ENCODE measurements at places on chromosomes 16 and 17. TPM values are rescaled to one million over a fixed set of nuclear protein-coding genes. Genes with fewer than 3 reads are reported as not detected.

- DNase-seq = no peak
These were observed 28.9 kb upstream of the ETV4 start for GRCh38 chr17:43574896-43575525.

The DPEP3 gene
- polyA plus RNA-seq = 3.1 TPM

DNA sequence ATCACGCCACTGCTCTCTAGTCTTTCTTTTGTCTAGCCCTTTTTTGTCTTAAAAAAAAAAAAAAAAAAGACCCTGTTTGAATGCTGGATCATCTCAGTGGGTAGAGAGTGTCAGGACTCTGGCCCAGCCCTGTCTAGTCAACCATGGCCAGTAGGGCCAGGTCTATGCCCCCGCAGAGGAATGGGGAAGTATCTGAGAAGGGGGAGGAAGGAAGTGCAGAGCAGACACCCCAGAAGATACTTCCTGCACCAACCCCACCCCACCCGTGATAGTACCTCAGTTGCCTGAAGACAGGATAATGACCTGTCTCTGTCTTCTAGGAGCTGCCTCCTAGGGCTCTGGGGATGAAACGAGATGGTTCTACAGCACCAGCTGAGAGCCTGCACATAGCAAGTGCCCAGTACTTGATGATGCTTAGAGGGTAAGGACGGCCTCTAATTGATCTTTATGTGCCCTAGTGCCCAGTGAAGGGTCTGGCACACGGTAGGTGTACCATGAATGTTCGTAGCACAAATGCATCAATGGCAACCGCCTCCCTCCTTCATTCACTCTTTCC is 55.4 kb downstream of the ABAT start:
- DNase-seq = peak; percentile 67

The MAP3K14 gene
- 58.6 TPM for polyA plus RNA-seq

- DNase-seq = no peak
These were observed 5.3 kb upstream of the HS3ST6 start for GRCh38 chr16:1923299-1924034.

The TSEN54 gene
- polyA plus RNA-seq = 45.9 TPM

GRCh38 chr16:58459344-58460218 is 40.4 kb upstream of the NDRG4 start:
- DNase-seq = no peak

DNA sequence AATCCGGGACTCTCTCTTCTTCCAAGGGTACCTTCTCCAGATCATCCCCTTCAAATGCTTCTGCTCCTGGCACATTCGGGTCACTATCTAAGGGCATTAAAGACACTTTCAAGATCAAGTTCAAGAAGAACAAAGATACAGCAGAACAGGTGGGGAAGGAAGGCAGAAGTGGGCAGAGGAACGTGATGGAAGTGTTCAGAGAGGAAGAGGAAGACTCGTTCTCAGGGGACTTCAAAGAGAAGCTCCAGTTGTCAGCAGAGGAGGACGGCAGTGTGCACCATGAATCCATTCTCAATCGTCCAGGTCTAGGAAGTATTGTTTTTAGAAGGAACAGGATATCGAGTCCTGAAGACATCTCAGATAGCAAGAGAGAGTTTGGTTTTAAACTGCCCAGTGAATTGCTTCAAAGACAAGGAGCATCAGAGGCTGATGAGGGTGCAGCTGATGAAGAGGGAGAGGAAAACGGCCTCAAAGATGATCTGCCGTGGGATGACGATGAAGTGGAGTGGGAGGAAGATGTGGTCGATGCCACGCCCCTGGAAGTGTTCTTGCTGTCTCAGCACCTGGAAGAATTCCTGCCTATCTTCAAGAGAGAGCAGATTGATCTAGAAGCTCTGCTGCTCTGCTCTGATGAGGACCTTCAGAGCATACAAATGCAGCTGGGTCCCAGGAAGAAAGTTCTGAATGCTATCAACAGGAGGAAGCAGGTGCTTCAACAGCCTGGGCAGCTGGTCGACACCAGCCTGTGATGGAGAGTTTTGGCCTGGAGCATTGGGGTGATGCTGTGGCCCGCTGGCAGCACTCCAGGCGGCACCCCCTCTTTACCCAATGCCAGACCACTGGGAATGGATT is 16.8 kb downstream of the ANKS4B start:
- DNase-seq = peak; percentile 20

DNA sequence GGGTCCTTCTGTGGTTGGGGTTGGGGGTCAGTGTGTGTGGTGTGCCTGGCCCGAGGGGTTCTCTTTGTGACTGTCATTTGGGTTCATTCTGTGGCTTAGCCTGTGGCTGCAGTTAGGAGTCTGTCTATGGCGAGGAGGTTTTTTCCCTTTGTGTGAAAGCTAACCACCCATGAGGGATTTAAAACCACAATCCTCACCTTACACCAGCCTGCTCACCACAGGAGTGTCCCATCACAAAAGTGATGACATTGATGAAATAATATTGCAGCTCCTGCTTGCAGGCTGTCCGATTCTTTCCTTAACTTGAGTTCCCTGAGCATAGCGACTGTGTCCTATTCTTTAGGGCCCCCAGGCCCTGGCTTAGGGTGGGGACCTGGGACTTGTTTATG is 113.6 kb downstream of the RAP1GAP2 start:
- no peak for DNase-seq

DNA sequence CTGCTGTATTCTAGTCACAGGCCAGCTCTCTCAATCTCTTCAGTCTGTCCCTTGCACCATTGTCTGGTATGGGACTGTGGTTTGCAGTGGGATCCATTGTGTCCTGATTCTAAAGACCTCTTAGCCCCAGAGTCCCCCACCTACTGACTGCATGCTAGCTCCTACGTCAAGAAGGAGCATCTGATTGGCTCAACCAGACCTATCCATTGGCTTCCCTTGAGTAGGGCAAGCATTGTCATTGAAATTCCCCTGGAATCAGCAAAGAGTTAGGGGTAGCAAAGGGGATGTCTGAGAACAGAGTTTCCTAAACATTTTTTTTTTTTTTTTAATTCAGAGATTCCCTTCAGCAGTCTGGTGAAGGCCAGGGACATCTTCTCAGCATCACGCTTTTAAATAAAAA is 175.3 kb upstream of the MPHOSPH6 start:
- DNase-seq = no peak

- DNase-seq = no peak
These were observed 132.0 kb downstream of the COPRS start for GRCh38 chr17:31726980-31727427.

The TNP2 gene
- polyA plus RNA-seq = not detected

DNA sequence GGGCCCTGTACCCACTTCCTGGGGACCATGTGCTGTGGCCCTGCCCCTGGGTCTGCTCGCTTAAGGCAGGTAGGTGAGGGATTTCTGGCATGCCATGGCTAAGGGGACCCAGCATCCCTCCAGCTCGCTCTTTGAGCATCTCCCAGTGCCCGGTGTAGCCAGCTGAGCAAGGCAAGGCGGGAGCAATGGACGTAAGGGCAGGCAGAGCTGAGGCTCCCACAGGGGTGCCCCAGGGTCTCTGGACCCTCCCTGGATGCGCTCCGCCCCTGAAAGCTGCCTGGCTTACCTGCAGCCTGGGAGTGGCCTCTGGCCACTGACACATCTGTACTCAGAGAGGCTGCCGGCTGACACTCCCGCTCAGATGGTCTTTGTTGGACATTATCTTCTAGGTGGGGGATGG is 189.9 kb downstream of the IRF8 start:
- DNase-seq = no peak

DNA sequence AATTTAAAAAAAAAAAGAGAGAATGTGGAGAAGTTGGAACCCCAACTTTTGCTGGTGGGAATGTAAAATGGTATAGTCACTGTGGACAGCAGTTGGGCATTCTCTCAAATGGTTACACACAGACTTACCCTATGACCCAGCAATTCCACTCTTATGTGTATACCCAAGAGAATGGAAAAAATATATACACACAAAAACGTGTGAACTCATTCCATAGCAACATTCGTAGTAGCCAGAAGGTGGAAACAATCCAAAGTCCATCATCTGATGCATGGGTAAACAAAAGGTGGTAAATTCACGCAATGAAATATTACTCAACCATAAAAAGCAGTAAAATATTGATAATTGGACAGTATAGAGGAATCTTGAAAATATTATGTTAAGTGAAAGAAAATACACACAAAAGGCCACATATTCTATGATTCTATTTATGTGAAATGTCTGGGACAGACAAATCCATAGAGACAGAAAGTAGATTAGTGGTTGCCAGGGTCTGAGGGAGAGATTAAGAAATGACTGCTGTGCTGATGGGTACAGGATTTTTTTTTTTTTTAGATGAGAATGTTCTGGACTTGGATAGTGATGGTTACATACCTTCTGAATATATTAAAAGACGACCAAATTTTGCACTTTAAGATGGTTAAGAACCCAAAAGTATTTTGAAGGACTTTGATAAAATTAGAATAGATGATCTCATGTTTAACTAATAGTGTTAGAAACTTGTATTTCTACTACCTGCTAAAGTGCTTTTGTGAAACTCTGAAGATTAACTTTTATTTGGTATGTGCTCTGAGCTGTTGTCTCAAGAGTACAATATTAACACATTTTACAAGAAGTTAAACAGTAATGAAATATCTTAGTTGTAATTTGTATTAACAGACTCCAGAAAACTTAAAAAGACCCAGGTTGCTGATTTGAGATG is 60.9 kb downstream of the MRTFB start:
- DNase-seq = no peak

DNA sequence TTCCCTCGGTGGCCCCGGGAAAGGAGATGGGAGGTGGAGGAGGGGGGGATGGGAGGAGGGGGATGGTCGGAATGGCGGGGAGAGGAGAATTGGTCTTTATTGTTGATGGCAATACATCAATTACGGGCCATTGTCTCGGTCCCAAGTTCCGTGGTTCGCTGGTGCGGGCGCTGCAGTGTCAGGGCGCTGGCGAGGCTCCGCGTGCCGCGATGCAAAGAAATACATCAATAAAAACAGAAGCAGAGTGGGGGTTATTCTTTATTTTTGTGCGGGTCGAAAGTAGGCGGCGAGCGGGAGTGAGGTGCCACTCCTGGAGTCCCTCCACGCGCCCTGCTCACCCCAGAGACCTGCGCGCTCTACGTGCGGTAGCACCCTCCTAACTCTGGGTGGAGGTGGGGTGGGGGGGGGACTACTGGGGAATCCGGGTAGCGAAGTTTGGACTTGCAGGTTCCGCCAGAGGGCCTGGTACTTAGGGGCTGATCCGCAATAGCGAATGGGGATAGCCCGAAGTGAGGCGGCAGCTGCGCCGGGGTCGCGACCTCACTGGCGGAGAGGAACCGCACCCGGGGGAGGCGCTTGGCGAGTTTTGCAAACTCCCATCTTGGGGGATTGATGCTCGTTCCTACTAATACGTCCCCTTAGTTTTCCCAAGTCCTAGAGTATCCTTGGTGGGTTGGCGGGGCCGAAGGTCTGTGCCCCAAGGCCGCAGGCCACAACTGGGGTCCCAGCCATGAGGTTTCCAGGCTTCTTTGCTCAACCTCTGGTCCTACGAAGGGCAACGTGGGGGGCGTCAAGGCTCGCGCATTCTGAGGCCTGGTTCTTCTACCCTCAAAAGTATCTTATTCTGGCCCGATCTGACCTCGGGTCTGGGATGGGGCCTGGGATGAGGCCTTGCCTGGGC is 3.5 kb upstream of the SALL1 start:
- no peak for DNase-seq

GRCh38 chr17:2571523-2572303 is 21.7 kb upstream of the PAFAH1B1 start:
- peak; percentile 49 for DNase-seq

The NPB gene
- polyA plus RNA-seq = not detected

DNA sequence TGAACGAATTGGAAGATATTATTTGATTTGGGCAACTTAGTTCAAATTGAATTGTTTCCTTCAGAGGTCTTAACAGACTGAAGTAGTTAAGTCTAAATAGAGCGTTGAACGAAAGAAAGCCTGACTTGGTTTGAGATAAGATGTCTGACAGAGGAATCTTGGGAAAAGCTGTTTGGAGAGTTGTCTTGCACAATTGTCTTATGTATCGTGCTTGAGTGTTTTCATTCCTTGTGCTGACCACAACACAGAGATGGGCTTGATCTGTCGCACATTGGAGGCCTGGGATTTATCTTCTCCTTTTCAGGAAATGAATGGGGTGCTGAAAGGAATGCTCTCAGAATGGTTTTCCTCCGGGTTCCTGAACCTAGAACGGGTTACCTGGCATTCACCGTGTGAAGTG is 7.8 kb downstream of the MLYCD start:
- DNase-seq = no peak

The SMPD3 gene
- polyA plus RNA-seq = 2.8 TPM

DNA sequence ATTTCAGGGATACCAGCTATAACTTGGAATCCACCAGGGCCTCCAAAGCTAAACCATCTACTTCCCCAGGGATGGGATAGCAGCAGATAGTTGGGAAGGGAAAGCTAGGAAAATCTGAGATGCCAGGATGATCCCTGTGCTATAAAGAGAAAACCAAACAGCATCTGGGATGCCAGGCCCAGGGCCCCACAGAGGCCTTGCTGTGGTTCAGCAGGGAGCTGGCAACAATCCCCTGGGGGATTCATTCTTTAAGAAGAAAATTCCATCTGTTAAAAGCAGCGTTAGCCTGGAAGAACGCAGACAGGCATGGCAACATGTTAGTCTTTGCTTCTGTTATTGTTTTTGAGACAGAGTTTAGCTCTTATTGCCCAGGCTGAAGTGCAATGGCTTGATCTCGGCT is 16.6 kb downstream of the MYO18A start:
- DNase-seq = no peak

The ARHGDIG gene
- polyA plus RNA-seq = not detected
